A549 treated with GW870086 at 1 μM for 4 hours (cell line): ENCODE measurements at places on chromosomes 12 and 14. TPM values are rescaled to one million over a fixed set of nuclear protein-coding genes. Genes with fewer than 3 reads are reported as not detected.

OR11H6 gene
- not detected in 5 replicates for total RNA-seq

ARG2 gene
- total RNA-seq = 1.6 to 2.2 TPM (median 2.1 TPM) in 5 replicates

LRIG3 gene
- total RNA-seq = 3.4 to 5.0 TPM (median 4.6 TPM) in 5 replicates

BEGAIN gene
- 5.4 to 8.0 TPM (median 7.1 TPM) in 5 replicates for total RNA-seq

FAM186B gene
- 0.08 to 0.16 TPM (median 0.13 TPM) in 4 of 5 replicates, not detected in the other for total RNA-seq

ASIC1 gene
- total RNA-seq = 4.9 to 6.2 TPM (median 5.6 TPM) in 5 replicates

AMHR2 gene
- 0.75 to 1.9 TPM (median 1.1 TPM) in 5 replicates for total RNA-seq

HEBP1 gene
- 54.0 to 58.6 TPM (median 55.4 TPM) in 5 replicates for total RNA-seq

BHLHE41 gene
- total RNA-seq = 0.42 to 0.86 TPM (median 0.71 TPM) in 5 replicates
